ENCODE measurements at places on chromosomes 4 and X. TPM values are rescaled to one million over a fixed set of nuclear protein-coding genes. Genes with fewer than 3 reads are reported as not detected.

GRCh38 chrX:121455890-121456289 is 408.5 kb downstream of the GLUD2 start:
- no peak for DNase-seq

DNA sequence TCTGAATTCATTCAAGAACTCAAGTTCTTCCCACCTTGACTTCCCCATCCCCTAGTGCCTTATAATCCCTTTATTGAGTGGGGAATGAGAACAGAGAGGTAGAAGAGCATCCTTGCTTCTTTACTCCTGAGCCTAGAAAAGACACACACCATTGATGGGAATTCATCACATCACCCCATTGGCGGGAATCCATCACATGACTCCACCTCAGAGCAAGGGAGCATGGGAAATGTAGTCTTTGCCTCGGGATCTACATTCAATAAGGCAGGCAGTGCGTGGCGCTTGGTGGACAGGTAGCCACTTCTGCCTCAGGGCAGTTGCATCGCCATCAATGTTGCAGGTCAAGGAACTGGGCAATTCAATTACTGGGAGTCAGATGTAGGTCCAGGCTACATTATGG is 50.7 kb downstream of the MXRA5 start:
- DNase-seq, result no peak

The SUPT20HL2 gene
- total RNA-seq, result not detected

- no peak for DNase-seq
These were observed 163.0 kb upstream of the TET2 start for GRCh38 chr4:104983615-104984179.

DNA sequence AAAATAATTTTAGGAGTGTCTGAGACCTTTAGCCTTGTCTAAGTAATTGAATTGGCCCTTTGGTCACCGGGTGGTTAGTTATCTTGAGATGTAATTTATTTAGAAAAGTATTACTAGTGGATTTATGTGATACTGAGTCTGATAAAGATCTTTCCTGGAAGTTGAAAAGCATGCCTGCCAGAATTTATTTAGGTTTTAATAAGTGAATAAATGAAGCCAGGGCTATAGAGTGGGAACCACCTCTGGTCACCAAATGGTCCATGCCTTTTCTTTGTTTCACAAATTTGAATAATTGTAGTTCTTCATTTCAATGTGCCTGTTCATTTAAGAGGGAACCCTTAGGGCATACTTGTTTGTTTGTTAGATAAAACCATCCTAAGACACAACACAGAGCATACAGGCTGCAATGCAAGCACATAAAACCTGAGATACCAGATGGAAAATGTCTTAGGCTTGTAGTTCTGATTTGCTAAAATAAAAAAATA is 627.8 kb downstream of the ADGRL3 start:
- DNase-seq, result no peak

- no peak for DNase-seq
These were observed 43.7 kb downstream of the IL21 start for GRCh38 chr4:122577189-122577553.

DNA sequence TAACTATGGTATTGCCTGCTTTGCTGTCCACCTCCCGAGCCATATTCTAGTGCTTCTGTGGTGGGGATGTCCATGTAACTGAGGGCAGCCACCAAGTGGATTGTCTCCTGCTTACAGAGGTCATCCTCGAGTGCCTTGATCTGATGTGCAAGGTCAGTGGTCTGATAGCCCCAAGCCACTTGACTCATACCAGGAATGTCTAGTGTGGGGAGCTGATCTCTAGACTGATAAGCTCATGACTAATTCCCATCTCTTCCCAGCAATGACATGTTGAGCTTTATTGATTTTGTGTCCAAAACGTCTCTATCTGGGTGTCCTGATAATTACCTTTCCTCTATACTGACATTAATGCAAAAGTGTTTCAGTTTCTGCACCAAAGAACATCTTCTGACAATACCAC is 168.4 kb upstream of the WDR1 start:
- no peak for DNase-seq

- no peak for DNase-seq
These were observed 184.2 kb downstream of the CDS1 start for GRCh38 chr4:84767168-84767567.

The SOD3 gene
- total RNA-seq, result 6.2 TPM

DNA sequence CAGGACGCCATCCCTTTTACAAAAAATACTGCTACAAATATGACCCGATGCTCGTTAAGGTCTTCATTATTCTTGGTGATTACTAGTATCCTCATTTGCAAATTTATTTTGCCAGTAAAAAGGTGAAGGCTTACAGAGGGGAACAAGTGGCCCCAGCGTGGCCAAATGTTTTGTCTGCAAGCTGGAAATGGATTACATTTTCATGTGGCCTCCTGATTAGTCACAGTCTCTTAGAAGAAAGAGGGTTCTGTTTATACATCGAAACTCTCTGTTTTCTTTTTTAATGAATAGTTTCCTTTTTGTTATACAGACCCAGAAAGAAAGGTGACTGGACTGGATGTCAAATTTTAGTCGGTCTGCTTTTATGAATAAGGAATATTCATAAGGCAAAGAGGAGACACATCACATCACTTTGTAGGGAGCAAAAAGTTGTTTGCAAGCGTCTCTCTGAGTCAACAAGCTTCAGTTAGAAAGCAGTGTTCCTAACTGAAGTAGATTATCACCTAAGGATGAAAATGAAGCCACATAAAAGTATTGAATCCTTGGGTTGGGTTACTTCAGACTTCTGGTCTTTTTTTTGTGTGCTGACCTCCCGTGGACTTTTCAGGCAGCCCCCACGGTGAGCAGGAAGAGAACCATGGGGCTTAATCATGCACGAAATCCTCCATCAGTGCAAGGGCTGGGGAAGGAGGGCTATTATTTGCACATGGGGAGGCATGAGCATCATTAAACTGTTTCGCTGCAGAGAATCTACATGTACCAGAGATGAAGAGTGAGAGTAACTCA is 125.6 kb downstream of the ARSF start:
- DNase-seq, result no peak
